ENCODE measurements at places on chromosomes 13 and 19.

- no peak overlapping the region for H3K27ac ChIP-seq
- H3K27me3 ChIP-seq: no peaks in the 10 kb centered on the region
- H3K4me1 ChIP-seq: no peaks in the 10 kb centered on the region
These were observed 586.5 kb downstream of the SLITRK5 start for GRCh38 chr13:88257706-88258105.

DNA sequence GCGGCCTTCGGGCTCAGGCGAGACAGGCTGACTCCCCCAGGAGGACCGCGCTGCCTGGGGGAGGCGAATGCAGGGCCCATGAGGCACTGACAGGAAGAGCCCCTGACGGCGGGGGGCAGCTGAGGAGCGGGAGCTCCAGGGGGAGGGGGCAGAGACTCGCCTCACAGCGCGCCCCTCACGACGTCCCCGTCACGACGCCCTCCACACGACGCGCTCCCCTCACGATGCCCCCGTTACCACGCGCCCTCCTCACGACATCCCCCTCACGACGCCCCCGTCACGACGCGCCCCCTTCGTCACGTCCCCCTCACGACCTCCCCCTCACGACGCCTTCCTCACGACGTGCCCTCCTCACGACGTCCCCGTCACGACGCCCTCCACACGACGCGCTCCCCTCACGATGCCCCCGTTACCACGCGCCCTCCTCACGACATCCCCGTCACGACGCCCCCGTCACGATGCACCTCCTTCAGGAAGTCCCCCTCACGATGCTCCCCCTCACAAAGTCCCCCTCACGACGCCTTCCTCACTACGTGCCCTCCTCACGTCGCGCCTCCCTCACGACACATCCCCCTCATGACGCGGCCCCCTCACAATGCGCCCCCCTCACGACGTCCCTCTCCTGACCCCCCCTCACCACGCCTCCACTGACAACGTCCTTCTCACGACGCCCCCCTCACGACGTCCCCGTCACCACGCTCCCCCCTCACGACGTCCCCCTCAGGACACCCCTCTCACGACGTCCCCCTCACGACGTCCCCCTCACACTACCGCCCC lies 99.6 kb downstream of the ING1 start:
- no peaks in the 10 kb centered on the region for H3K36me3 ChIP-seq
- peaks cover 8% of the 10 kb centered on the region for H3K4me1 ChIP-seq
- H3K4me3 ChIP-seq: peak overlapping the region; percentile 31
- no peak overlapping the region for H3K27ac ChIP-seq
- H3K27me3 ChIP-seq: peaks cover 59% of the 10 kb centered on the region

- DNase-seq: no peak
- no peak overlapping the region for H3K4me3 ChIP-seq
- peaks cover 4% of the 10 kb centered on the region for H3K4me1 ChIP-seq
- H3K27ac ChIP-seq: no peak overlapping the region
- peaks cover 51% of the 10 kb centered on the region for H3K27me3 ChIP-seq
- H3K36me3 ChIP-seq: no peaks in the 10 kb centered on the region
These were observed 10.3 kb downstream of the GJB6 start for GRCh38 chr13:20221772-20222171.

- no peak overlapping the region for H3K4me3 ChIP-seq
- H3K36me3 ChIP-seq: no peaks in the 10 kb centered on the region
- H3K27me3 ChIP-seq: peaks cover 27% of the 10 kb centered on the region
- no peaks in the 10 kb centered on the region for H3K4me1 ChIP-seq
These were observed 21.8 kb upstream of the MBNL2 start for GRCh38 chr13:97200081-97200942.

DNA sequence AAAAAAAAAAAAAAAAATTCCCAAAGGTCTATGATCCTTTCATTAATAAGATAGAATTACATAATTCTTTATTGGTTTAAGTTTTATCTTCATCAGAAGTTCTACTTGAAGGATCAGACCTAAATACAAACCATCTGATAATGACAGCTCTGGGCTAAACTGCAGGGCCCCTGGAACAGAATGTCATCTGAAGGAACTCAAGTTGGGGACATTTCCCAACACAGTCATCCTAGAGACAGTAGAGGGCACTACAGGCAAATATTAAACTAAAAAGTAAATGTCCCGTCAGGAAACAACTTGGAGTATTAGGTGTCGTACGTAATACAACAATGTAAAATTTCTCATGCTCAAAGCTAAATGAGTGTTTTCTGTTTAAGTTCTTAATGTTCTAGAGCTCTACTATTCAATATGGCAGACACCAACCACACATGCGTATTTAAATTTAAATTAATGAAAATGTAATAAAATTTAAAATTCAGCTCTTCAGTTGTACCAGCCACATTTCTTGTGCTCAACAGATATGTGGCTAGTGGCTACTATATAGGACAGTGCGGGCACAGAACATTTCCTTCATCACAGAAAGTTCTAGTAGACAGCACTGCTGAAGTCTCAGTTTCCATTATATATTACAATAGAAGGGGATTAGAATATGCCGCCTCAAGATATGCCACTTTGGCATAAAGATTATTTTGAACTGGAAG lies 21.8 kb upstream of the NAXD start:
- H3K36me3 ChIP-seq: no peaks in the 10 kb centered on the region
- peaks cover 26% of the 10 kb centered on the region for H3K27me3 ChIP-seq
- peak; percentile 8 for DNase-seq
- H3K27ac ChIP-seq: no peak overlapping the region
- H3K4me3 ChIP-seq: no peak overlapping the region
- H3K4me1 ChIP-seq: no peaks in the 10 kb centered on the region

DNA sequence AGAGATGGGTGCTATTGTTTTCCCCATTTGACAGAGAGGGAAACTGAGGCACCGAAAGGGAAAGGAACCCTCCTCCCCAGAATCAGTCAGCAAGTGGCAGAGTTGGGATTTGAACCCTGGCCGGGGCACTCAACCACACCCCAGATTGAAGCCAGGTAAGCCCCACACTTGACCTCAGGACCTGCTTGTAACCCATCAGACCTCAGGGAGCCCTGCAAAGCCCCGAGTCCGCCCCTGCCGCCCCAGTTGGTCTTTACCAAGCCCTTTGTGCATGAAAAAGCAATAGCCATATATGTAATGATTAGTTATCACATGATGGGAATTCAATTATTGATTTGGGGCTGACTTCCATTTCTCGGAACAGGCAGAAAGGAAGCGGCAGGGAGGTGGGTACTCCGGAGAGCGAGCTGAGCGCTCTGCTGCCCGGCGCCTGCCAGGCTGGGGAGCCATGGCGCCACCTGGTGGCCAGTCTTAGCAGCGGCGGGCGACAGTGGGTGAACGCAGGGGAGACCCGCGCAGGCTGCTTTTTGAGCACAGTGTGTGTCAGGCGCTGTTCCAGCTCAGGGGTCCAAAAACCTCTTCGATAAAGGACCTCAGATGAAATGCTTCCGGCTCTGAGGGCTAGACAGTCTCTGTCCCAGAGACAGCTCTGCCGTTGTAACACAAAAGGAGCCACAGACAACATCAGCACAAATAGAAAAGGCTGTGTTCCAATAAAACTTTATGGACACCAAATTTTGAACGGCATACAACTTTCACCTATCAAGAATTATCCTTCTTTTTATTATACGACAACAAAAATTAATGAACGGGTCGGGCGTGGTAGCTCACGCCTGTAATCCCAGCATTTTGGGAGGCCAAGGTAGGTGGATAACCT lies 82.9 kb upstream of the CACNA1A start:
- no peak overlapping the region for H3K27ac ChIP-seq
- H3K36me3 ChIP-seq: no peaks in the 10 kb centered on the region
- peak; percentile 84 for DNase-seq
- no peaks in the 10 kb centered on the region for H3K4me1 ChIP-seq
- H3K4me3 ChIP-seq: no peak overlapping the region

DNA sequence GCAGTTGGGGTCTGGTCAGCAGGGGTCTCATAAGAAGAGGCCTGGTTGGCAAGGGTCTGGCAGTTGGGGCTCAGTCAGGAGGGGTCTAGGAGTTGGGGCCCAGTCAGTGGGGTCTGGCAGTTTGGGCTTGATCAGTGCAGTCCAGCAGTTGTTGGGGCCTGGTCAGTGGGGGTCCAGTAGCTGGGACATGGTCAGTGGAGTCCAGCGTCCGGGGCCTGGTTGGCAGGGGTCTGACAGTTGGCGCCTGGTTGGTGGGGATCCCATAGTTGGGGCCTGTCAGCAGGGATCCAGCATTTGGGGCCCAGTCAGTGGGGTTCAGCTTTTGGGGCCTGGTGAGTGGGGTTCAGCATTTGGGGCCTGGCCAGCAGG lies 60.5 kb upstream of the TPM4 start:
- DNase-seq: no peak
- H3K4me1 ChIP-seq: no peaks in the 10 kb centered on the region
- H3K4me3 ChIP-seq: no peak overlapping the region

- H3K4me3 ChIP-seq: no peak overlapping the region
- H3K27me3 ChIP-seq: peaks cover 35% of the 10 kb centered on the region
- H3K27ac ChIP-seq: no peak overlapping the region
- H3K36me3 ChIP-seq: no peaks in the 10 kb centered on the region
- H3K4me1 ChIP-seq: no peaks in the 10 kb centered on the region
These were observed 127.3 kb upstream of the EDNRB start for GRCh38 chr13:78045916-78046315.

DNA sequence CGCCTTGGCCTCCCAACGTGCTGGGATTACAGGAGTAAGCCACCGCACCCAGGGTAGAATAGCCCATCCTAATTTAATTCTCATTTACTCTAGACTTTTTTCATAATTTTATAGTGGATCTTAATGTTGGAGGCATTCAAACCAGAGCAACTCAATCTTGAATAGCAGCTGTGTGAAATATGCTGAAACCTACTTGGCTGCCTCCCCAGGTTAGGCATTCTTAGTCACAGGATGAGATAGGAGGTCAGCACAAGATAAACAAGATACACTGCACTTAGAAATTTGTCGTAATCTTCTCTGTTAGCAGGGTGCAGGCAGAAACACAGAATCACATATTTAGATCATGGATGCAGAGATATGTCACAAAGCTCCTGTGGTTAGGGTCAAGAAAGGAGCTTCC lies 2.7 kb upstream of the ZNF43 start:
- no peaks in the 10 kb centered on the region for H3K27me3 ChIP-seq
- no peak overlapping the region for H3K27ac ChIP-seq
- no peak for DNase-seq
- peaks cover 16% of the 10 kb centered on the region for H3K4me1 ChIP-seq

DNA sequence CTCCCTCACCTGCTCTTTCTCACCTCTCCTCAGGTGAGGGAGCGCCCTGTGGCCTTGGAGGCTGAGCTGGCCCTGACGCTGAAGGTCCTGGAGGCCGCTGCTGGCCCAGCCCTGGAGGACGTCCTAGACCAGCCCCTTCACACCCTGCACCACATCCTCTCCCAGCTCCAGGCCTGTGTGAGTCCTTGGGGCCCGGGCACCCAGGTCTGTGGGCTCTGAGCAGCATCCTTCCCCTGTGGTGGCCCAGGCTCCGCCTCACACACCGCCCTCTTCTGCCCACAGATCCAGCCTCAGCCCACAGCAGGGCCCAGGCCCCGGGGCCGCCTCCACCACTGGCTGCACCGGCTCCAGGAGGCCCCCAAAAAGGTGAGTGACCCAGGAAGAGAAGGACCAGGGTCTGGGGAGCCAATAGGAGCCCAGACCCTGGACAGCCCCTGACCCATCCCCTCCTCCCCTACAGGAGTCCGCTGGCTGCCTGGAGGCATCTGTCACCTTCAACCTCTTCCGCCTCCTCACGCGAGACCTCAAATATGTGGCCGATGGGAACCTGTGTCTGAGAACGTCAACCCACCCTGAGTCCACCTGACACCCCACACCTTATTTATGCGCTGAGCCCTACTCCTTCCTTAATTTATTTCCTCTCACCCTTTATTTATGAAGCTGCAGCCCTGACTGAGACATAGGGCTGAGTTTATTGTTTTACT lies 1.9 kb downstream of the IFNL1 start:
- DNase-seq: peak; percentile 77
- H3K4me1 ChIP-seq: peaks cover 38% of the 10 kb centered on the region
- no peaks in the 10 kb centered on the region for H3K27me3 ChIP-seq
- H3K4me3 ChIP-seq: peak overlapping the region; percentile 75

DNA sequence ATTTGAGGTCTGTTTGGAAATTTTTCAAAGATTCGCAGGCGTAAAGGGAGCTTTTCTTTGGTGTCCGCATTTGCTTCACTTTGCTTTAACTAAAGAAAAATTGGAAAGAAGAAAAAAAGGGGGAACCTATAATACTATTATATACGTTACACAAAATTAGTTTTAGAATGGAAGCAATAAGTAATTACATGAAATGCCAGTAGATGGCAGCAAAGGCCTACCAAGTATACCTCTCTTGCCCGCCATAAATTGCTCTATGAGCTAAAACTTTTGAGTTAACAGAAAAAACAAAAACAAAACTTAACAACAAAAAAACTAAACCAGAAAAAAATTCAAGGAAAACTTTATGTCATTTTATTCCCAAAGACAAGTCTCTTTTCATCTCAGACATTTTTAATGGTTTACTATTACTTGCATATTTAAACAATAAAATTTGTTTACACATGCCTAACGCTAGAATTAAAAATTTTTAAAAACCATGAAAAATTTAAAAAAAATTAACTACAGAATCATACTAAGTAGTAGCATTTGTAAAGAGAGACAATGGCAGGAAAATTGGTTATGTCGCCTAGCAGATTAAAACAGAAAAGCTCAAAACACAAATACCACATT lies 271.4 kb downstream of the NALCN start:
- H3K4me1 ChIP-seq: no peaks in the 10 kb centered on the region
- no peaks in the 10 kb centered on the region for H3K36me3 ChIP-seq
- peaks cover 45% of the 10 kb centered on the region for H3K27me3 ChIP-seq
- H3K27ac ChIP-seq: no peak overlapping the region
- DNase-seq: peak; percentile 16

DNA sequence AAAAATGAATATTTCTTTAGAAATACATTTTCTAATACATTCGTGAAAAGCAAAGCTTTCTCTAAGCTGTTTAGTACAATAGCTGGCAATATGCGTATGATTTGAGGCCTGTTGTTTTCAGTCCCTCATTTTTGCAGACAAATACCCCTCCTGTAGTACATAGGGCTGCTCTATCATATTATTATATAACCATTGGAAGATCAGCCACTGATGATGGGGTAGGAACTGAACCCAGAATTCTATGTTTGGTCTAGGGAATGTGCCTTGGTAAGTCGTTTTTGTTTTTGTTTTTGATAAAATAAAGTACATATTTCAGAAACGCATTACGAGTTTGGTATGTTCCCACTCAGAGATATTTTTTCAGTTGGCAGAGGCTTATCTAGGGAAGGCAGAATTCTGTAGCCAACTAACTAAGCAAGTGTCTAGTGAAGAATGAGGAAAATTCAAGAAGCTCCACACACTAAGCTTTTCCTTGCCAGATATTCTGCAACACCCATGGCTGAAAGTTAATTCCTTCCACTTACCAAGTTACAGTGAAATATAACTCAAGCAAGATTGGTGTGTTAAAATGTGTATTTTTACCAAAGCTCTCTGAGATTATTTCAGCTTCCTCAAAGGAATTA lies 656.9 kb upstream of the MIR17HG start:
- no peaks in the 10 kb centered on the region for H3K36me3 ChIP-seq
- H3K4me1 ChIP-seq: no peaks in the 10 kb centered on the region
- DNase-seq: no peak
- no peak overlapping the region for H3K27ac ChIP-seq
- H3K27me3 ChIP-seq: no peaks in the 10 kb centered on the region

DNA sequence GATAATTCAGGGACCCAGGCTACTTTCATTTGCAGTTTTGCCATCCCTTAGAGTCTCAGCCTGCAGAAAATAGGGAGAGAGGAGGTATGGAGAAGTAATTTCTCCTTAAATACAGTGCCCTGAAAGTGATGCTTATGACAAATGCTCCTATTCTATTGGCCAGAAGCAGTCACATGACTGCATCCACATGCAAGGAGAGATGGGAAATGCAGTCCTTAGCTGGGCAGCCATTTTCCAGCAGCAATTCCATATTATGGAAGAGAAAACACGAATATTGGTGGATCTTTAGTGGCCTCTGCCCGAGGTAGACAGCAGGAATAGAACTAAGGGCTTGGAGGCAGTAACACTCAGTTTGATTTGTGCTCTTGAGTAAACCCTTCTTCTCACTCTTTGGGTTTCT lies 39.4 kb downstream of the VAV1 start:
- H3K4me1 ChIP-seq: peaks cover 38% of the 10 kb centered on the region
- no peak for DNase-seq
- H3K27ac ChIP-seq: peak overlapping the region; percentile 80
- no peak overlapping the region for H3K4me3 ChIP-seq
- H3K27me3 ChIP-seq: no peaks in the 10 kb centered on the region
